ENCODE measurements at places on chromosomes 6 and 20.

- H3K36me3 ChIP-seq: no peaks in the 10 kb centered on the region
- no peaks in the 10 kb centered on the region for H3K4me1 ChIP-seq
- peak overlapping the region; percentile 11 for H3K27ac ChIP-seq
- no peak for DNase-seq
These were observed 114.5 kb upstream of the SOX4 start for GRCh38 chr6:21478883-21479539.

GRCh38 chr6:81826784-81827183, 74.3 kb upstream of the TENT5A start:
- no peak overlapping the region for H3K27ac ChIP-seq
- H3K4me3 ChIP-seq: no peak overlapping the region
- H3K27me3 ChIP-seq: no peaks in the 10 kb centered on the region
- no peaks in the 10 kb centered on the region for H3K36me3 ChIP-seq
- DNase-seq: no peak
- H3K4me1 ChIP-seq: peaks cover 3% of the 10 kb centered on the region

- no peak overlapping the region for H3K27ac ChIP-seq
- no peaks in the 10 kb centered on the region for H3K36me3 ChIP-seq
- no peaks in the 10 kb centered on the region for H3K27me3 ChIP-seq
- H3K4me3 ChIP-seq: no peak overlapping the region
These were observed 21.9 kb upstream of the RAB22A start for GRCh38 chr20:58287638-58288037.

DNA sequence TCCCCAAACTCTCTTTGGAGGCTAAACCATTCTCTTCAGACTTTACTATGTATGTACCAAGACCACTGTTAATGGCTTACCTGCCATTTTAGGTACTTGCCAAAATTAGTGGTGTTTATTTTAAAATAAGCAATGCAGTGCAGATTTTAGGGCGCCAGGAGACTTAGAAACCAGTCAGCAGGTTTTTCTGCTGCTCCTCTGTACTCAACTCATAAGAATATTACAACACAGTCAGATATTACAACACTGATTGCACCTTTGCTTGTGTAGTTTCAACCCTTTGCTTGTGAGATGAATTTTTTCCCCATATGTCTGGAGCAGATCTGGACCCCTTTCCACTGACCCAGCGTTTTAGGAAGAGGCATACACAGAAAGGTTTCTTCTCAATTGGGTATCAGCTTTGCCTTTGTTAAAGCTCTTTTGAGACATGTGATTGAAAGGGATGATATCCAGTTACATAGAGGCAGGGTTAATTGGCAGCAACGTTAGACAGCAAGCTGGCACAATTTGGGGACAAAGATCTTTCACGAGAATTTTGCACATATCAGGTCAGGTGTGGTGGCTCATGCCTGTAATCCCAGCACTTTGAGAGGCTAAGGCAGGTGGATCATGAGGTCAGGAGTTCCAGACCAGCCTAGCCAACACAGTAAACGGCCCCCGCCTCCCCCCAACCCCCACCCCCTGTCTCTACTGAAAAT, 6.2 kb downstream of the TTPAL start:
- H3K27me3 ChIP-seq: no peaks in the 10 kb centered on the region
- peaks cover under 1% of the 10 kb centered on the region for H3K4me1 ChIP-seq
- no peak for DNase-seq
- H3K27ac ChIP-seq: no peak overlapping the region
- H3K36me3 ChIP-seq: peaks cover 3% of the 10 kb centered on the region
- no peak overlapping the region for H3K4me3 ChIP-seq

- H3K4me1 ChIP-seq: peaks cover 3% of the 10 kb centered on the region
- no peak overlapping the region for H3K27ac ChIP-seq
- no peak overlapping the region for H3K4me3 ChIP-seq
- no peaks in the 10 kb centered on the region for H3K27me3 ChIP-seq
These were observed 269.5 kb downstream of the PLCB1 start for GRCh38 chr20:8401556-8401955.

- H3K27ac ChIP-seq: no peak overlapping the region
- no peak overlapping the region for H3K4me3 ChIP-seq
- DNase-seq: no peak
- no peaks in the 10 kb centered on the region for H3K27me3 ChIP-seq
- no peaks in the 10 kb centered on the region for H3K4me1 ChIP-seq
These were observed 246.4 kb downstream of the KHDRBS2 start for GRCh38 chr6:62039605-62040004.

GRCh38 chr6:30645989-30646388, 944 bp upstream of the C6orf136 start:
- no peak overlapping the region for H3K4me3 ChIP-seq
- H3K27ac ChIP-seq: peak overlapping the region; percentile 52
- H3K4me1 ChIP-seq: peaks cover 19% of the 10 kb centered on the region

DNA sequence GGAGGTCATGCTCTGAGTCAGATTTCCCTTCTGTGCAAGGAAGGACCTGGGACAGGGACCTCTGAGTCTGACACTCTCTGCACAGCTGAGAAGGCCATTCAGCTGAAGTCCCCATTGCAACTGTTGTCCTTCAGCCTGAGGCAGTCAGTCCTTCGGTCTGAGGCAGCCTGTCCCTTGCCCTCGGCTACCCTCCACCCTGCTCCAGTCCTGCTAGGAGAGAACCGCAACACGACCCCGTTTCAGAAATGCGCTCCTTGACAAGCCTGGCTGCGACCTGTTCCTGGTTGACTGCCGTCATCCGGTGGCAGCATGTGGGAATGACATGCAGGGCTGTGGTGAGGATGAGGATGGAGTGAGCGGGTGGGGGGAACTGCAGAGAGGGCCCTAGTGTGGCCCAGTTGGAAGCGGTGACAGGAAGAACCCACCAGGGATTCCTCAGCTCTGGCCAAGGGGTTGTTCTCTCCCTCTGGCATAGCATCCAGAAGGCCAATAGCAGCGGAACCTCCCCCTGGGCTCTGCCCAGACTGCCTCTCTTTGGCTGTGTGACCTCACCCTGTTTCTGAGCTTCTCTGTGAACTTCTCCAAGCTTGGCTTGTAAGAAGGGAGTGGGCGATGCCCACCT, 40.3 kb upstream of the ANGPT4 start:
- peaks cover 9% of the 10 kb centered on the region for H3K27me3 ChIP-seq
- no peaks in the 10 kb centered on the region for H3K4me1 ChIP-seq

GRCh38 chr6:37820718-37821079, 1.2 kb downstream of the ZFAND3 start:
- DNase-seq: peak; percentile 26
- peaks cover 33% of the 10 kb centered on the region for H3K4me1 ChIP-seq
- peak overlapping the region; percentile 95 for H3K27ac ChIP-seq
- peak overlapping the region; percentile 66 for H3K4me3 ChIP-seq
- no peaks in the 10 kb centered on the region for H3K36me3 ChIP-seq

GRCh38 chr6:148789948-148790347, 43.1 kb downstream of the UST start:
- no peaks in the 10 kb centered on the region for H3K27me3 ChIP-seq
- no peak overlapping the region for H3K4me3 ChIP-seq
- no peaks in the 10 kb centered on the region for H3K36me3 ChIP-seq
- DNase-seq: no peak

GRCh38 chr6:14784596-14785492, 461.0 kb upstream of the JARID2 start:
- H3K27me3 ChIP-seq: no peaks in the 10 kb centered on the region
- no peak overlapping the region for H3K4me3 ChIP-seq
- DNase-seq: peak; percentile 27
- no peak overlapping the region for H3K27ac ChIP-seq
- peaks cover 6% of the 10 kb centered on the region for H3K4me1 ChIP-seq

DNA sequence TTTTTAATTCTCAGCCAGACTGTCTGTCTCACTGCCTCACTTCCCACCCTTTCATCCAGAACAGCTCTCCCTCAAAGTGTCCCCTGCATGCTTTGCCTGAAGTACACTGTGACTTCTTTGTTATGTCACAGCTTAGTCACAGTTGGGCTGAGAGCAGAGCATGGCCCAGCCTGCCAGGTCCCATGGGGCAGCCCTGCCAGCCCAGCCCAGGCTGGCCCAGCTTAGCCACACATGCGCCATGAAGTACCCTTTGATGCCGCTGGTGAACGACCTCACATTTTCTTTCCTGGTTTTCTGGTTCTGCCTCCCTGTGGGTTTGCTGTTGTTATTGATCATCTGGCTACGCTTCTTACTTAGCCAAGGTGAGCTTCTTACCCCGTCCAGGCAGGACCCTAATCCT, at the start of gene ADIG:
ADIG (plus strand) TSS at position 185 of the 400 bp plus-strand sequence; CDS start at position 239, 54 bp downstream.
- H3K4me1 ChIP-seq: no peaks in the 10 kb centered on the region
- no peak for DNase-seq
- no peak within 1 kb of the TSS for H3K27ac ChIP-seq
- no peaks in the 10 kb centered on the region for H3K36me3 ChIP-seq
- no peak within 1 kb of the TSS for H3K4me3 ChIP-seq

DNA sequence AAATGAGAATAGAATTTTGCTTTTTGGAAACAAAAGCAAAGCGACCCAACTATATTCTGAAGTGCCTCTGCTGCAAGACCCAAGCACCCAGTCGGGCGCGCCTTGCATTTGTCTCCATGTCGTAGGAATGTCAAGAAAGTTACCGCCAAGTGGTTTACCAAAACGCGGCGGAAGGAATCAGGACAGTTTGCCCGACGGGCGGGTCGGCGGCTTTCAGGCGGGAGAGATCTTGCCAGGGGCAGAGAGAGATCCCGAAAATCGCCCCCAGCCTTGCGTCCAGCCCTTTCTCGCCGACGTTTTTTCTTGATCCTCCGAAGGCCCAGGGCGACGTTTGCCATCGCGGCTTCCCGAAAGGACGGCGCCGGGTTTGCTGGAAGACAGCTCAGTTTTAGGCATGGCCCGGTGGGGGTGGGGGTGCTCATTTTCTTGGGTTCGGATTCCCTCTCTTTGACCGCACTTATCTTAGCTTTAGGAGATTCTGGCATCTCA, 4.0 kb upstream of the LIN28B start:
- no peaks in the 10 kb centered on the region for H3K36me3 ChIP-seq
- peaks cover 27% of the 10 kb centered on the region for H3K27me3 ChIP-seq
- DNase-seq: peak; percentile 9
- H3K27ac ChIP-seq: no peak overlapping the region
- peak overlapping the region; percentile 4 for H3K4me3 ChIP-seq
- no peaks in the 10 kb centered on the region for H3K4me1 ChIP-seq

GRCh38 chr20:53104884-53105283, 132.7 kb downstream of the TSHZ2 start:
- no peak overlapping the region for H3K27ac ChIP-seq
- no peaks in the 10 kb centered on the region for H3K27me3 ChIP-seq
- H3K4me1 ChIP-seq: no peaks in the 10 kb centered on the region
- H3K4me3 ChIP-seq: no peak overlapping the region

DNA sequence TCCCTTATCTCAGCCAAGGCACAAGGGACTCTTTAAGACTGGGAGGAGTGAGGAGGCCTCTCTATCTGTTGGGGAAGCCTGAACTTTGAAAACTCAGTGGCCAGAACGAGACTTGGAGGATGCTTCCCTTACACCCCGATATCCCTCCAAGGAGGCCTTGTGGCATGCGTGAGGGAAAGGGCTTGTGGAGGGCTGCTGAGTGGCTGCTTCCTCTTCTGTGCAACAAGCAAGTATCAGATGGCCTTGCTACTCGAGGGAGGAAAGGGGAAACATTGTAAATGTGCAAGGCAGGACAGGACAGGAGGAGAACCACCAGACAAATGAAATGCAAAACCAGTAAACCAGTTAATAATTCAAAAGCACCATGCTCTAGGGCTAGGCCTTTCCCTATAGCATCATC, 306.5 kb upstream of the MAP3K7 start:
- H3K4me3 ChIP-seq: no peak overlapping the region
- no peak for DNase-seq
- H3K27me3 ChIP-seq: no peaks in the 10 kb centered on the region
- H3K27ac ChIP-seq: no peak overlapping the region

- no peak overlapping the region for H3K27ac ChIP-seq
- H3K4me1 ChIP-seq: no peaks in the 10 kb centered on the region
- DNase-seq: no peak
- no peaks in the 10 kb centered on the region for H3K36me3 ChIP-seq
- no peak overlapping the region for H3K4me3 ChIP-seq
- H3K27me3 ChIP-seq: no peaks in the 10 kb centered on the region
These were observed 183.6 kb downstream of the FAXC start for GRCh38 chr6:99165838-99166237.

- H3K27me3 ChIP-seq: no peaks in the 10 kb centered on the region
- DNase-seq: no peak
- H3K36me3 ChIP-seq: no peaks in the 10 kb centered on the region
- no peak overlapping the region for H3K4me3 ChIP-seq
These were observed 27.3 kb downstream of the WRNIP1 start for GRCh38 chr6:2792330-2793110.

DNA sequence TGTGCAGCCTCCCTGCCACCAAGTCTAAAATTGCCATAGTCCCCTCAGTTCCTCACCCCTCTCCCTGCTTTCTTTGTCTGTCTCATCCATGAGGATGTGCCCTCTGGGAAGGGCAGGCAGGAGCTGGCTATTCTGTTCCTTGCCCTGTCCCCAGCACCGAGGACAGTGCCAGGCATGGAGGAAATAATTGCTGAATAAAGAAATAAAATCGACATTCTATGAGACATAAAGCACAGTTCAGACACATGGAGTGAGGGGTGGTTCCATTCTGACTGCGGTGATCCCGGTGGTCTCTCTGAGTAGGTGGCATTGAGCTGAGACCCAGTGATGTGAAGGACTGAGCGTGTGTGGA, 23.5 kb upstream of the NOL4L start:
- H3K27me3 ChIP-seq: peaks cover 12% of the 10 kb centered on the region
- no peak overlapping the region for H3K27ac ChIP-seq
- H3K4me1 ChIP-seq: peaks cover 5% of the 10 kb centered on the region

- H3K4me1 ChIP-seq: no peaks in the 10 kb centered on the region
- peak overlapping the region; percentile 76 for H3K4me3 ChIP-seq
- H3K27me3 ChIP-seq: no peaks in the 10 kb centered on the region
- no peaks in the 10 kb centered on the region for H3K36me3 ChIP-seq
These were observed 21.0 kb downstream of the PIGT start for GRCh38 chr20:45436732-45437485.

DNA sequence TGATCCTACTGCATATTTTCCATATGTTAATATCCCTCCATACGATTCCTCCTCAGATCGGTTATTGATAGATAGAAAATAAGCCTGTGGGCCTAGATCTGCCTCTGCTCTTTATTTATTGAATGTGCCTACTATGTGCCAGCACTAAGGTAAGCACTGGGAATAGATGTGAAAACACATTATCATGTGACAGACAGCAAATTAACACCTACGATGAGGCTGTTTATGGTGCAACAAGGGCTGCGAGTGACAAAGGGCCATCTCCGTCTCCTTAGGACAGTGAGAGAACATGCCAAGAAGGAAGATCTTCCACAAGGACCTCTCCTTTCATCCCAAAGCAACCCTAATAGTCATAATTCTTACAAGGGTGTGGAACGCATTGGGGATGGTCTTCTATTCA, 90.5 kb downstream of the MYB start:
- H3K4me1 ChIP-seq: peaks cover 5% of the 10 kb centered on the region
- no peaks in the 10 kb centered on the region for H3K36me3 ChIP-seq
- peak overlapping the region; percentile 86 for H3K27ac ChIP-seq

DNA sequence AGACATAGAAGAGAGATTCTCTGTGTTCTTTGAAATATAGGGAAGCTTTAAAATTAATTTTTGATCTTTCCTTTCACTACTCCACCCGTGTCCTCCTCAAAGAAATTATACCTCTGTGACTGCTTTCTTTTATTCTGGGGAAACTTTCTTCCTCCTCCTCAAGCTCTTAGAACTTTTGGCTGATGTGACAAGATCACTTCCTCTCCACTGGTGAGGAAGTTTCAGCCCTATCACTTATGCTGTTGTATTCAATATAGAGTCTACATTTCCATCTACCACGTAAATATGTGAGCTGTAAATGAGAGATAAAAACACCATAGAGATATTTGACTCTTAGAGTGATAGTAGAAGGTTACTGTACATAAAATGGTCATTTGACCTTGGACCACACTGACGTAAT, 141.9 kb upstream of the SASH1 start:
- no peaks in the 10 kb centered on the region for H3K36me3 ChIP-seq
- no peaks in the 10 kb centered on the region for H3K27me3 ChIP-seq

- no peaks in the 10 kb centered on the region for H3K36me3 ChIP-seq
- H3K27ac ChIP-seq: no peak overlapping the region
- H3K4me1 ChIP-seq: peaks cover 8% of the 10 kb centered on the region
- H3K4me3 ChIP-seq: no peak overlapping the region
- H3K27me3 ChIP-seq: no peaks in the 10 kb centered on the region
These were observed 40.9 kb upstream of the GCM1 start for GRCh38 chr6:53189554-53189953.

Measured in hepatocyte (in vitro differentiated cells).